ENCODE measurements at places on chromosomes 2 and 18.

DNA sequence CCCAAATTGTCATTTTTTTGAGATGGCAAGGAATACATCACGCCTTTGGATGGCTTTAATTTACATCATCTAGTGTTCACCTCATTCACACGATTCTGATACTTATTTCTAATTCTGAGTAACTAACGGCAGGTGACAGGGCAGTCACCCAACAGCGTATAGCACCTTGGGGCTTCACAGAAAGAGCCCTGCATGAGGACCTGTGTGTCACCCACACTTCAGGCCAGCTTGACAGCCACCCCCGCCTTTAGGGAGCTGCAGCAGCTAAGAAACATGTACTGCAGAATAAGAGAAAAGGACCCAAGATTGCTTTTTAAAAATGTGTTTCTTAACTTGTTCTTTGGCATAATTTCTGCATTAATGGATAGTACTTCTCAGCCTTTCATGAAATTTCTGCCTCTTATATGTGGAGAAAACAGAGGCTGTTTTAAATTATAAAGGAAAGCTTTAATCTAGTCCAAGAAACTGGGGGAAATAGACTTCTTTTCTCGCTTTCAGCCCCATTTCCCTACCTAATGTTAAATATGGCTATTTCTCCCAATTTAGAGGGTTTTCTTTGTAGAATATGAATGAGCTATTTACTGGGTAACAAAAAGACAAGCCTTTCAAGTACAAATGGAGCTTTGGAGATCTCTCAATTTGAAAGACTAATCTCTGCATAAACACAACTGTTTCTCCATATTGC lies 245.1 kb downstream of the LDLRAD4 start:
- DNase-seq: no peak

DNA sequence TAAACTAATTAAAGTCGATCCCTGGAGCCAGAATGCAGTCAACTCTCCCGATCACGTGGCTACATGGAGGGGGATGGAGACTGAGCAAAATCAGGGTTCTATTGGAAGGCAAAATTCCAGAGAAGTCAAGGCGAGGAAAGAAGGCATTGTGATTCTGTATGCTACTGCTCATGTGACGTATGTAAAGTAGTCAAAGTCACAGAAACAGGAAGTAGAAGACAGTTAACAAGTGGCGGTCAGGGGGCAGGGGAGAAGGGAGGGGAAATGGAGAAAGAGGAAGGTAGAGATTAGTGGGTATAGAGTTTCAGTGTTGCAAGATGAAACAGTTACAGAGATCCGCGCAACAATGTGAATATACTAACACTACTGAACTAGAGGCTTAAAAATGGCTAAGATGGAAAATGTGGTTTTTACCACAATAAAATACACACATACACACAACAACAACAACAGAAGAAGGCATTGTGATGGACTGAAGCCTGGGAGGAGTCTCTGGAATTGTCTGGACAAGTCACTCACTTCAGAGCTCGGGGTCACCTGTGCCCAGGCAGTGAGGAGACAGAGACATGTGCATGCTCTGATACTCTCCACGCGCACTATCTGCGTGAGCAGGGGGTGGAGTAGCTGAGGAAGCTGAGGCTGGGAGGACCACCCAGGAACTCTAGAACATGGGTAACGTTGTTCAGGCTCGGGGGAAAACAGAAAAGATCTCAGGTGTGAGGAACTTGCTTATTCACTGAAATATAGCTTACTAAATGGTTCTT lies 89.9 kb upstream of the CDCA7 start:
- DNase-seq: no peak

GRCh38 chr2:68412127-68412819 lies 47.2 kb downstream of the PLEK start:
- no peak for DNase-seq

GRCh38 chr18:36012891-36013290 lies 40.4 kb downstream of the RMP24 start:
- DNase-seq: no peak

DNA sequence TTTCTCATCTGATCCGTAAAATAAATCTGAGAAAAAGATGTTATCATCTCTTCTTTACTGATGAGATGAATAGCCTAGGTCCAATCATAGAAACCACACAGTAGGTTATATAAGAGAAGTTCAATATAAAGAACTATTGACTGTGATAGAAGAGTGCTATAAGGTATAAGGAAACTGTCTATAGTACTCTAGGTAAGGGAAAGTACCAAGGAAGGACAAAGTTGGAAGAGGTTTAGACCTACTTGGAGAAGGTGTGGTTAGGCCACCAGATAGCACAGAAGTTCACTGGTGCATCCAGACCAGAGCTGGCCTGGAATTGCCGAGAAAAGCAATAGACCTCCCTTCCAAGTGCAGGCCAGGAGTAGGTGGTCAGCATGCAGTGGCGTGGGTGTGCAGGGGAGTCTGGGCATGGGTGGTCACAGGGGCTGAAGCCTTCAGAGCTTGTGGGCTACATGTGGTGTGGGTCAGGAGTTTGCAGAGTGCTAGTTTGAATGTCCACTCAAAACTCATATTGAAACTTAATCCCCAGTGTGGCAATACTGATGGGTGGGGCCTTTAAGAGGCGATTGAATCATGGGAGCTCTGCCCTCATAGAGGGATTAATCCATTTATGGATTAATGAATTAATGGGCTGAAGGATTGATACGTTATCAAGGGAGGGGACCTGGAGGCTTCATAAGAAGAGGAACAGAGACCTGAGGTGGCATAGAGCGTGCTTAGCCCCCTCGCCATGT lies 86.3 kb downstream of the ALPK2 start:
- no peak for DNase-seq

GRCh38 chr2:218021536-218022071 lies 18.8 kb upstream of the TNS1 start:
- no peak for DNase-seq

- no peak for DNase-seq
These were observed 99.6 kb upstream of the ASB18 start for GRCh38 chr2:236363711-236364277.

- DNase-seq: no peak
These were observed 106.1 kb downstream of the IRS1 start for GRCh38 chr2:226693521-226693920.

GRCh38 chr2:170524828-170525565 lies 190.1 kb upstream of the SP5 start:
- no peak for DNase-seq

- no peak for DNase-seq
These were observed 161.3 kb downstream of the RTP5 start for GRCh38 chr2:242030858-242031257.

- DNase-seq: no peak
These were observed 125.2 kb upstream of the GAREM1 start for GRCh38 chr18:32595832-32596231.

- no peak for DNase-seq
These were observed 402.4 kb downstream of the SATB2 start for GRCh38 chr2:199055336-199055735.

DNA sequence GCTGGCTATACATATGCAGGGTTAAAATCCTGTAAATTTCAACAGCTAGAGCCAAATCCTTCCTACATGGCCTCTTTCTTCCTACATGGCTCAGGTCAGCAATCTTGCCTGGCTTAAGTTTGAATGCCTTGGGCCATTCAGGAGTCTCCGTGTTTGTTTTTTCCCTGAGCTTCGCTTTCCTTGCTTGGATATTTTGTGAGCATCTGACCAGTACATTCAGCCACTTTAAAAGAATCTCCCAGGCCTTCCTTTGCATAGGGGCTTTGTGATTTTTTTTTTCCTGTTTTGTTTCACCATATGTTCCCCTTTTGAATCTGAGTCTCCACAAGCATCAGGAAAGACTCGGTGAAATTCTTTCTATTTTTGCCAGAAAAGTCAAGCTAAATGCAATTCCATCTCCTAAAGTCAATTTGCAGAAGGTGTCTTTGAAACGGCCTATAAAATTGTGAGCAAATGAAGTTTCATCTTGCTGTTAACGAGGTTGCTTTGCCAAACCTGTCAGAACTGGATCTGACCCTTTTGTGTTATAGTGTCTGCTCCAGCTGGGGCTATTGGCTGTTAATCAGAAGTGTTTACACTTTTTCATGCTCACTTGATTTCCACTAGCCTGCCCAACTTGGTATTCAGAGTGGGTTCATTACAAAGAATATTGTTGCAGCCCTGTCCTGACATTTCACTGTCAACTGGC lies 256.9 kb downstream of the DCC start:
- no peak for DNase-seq

DNA sequence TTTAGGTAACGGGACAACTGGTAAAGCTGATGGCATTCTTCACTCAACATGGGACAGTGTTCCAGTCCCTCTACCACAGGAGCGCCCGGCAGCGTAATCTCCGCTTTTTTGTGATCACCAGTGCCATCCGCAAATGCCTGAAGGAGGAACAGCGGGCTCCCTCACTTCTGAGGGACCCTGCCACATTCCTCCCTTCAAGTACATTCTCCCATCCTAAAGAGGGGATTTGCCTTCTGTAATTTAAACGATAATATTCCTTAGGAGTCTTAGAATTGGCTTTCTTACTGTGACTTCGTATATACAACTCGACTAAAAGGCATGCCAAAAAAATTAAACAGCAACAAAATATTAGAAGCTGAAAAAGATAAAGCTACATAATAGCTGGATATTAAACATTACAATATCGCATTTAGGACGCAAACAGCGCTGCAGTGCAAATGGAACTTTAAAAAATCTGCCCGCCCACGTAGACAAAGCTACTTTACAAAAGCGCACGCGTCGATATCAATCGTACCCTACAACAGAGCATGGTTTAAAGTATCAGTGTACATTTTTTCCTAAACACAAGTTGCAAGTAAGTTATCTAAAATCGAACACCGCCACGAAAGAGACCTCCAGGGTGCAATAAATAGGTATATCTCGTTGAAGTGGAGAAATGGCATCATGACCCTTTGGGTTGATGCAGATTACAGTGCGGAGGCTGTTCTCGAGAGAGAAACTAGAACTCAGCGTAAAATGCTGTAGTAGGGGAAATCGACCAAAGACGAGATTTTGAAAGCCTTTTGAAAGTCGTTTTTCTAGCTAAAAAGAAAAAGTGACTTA lies 2.3 kb upstream of the VSNL1 start:
- DNase-seq: no peak

- no peak for DNase-seq
These were observed 3.2 kb downstream of the TBC1D8 start for GRCh38 chr2:101147971-101148370.

DNA sequence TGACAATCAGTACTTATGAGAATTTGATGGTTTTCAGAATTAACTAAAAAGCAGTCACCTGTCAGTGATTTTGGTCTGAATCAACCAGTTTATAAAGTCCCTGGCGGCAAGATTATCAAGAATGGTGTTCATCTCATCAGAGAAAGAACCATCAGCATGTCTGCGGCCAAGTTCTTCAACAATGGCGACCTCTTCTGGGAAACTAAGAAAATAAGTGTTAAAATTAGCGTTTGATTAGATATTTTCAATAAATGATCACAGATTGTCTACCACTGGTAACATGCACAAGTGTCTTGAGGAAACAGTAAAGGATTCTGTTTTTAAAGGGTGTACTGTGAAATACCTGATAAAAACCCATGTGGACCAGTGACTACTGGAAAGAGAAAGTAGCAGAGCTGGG lies 8.1 kb downstream of the GCG start:
- DNase-seq: no peak

DNA sequence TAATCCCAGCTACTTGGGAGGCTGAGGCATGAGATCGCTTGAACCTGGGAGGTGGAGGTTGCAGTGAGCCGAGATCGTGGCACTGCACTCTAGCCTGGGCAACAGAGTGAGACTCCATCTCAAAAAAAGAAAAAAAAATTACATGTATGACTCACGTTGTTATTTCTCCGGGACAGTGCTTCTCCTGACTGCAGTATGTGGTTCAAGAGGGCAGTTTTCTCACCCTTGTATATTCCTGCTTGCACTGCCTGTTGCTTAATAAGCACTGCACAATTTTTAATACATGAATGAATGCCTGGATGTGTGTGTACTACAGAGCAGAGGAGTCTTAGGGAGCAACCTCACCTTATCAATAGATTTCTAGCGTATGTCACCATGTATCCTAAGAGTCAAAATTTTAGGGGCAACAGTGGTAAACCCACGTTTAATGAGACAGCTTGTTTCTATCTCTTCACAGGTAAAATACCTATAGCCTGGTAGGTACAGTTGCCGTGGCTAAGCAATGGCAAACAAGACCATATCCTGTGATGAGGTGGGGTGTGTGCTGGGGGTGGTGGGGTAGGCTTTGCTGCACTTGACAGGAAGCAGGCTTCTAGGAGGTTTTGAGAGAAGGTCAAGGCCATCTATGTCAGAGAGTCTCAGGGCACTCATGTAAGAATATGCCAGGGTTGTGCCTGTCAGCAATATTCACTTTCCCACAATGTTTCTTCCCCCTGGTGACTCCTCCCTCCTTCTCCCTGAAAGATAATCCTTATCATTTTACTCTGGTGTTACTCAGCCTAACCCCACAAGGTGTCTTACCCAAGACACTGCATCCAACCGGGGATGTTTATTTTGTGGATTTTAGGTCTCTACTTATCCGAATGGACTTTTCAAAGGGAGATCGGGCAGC lies 36.9 kb upstream of the MEX3C start:
- DNase-seq: no peak

- no peak for DNase-seq
These were observed 17.4 kb downstream of the NTSR2 start for GRCh38 chr2:11652553-11652952.

DNA sequence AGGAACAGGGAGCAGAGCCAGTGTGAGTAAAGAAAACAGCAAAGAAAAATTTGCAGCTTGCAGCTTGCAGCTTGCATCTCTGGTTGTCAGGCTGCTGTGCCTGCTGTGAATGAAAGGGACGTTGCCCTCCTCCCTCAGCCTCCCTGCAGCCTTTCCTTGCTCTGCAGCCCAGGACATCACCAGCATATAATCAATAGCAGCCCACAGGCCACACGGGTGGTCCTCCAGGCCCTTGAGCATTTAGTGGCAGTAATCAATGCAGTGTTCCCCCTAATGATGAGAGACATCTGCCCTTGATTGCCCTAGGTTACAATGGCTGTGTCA lies 122.2 kb upstream of the TACR1 start:
- no peak for DNase-seq

DNA sequence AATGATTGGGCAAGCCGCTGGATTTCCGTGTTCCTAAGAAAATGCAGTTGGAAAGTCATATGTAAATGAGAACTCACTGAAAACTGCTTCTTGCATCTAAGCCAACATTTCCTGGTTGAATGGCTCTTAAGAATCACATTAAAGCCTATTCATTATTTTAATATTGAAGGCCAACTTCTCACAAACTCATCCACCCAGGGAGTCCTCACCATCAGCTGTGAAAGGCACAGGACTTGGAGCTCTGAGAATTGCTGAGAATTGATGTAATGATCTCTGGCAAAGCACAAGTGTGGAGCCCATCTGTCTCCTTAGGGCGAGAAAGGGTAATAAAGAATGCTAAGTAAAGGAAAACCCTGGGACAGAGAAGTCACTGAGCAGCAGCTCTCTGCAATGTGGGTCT lies 55.9 kb upstream of the APCDD1 start:
- DNase-seq: no peak

DNA sequence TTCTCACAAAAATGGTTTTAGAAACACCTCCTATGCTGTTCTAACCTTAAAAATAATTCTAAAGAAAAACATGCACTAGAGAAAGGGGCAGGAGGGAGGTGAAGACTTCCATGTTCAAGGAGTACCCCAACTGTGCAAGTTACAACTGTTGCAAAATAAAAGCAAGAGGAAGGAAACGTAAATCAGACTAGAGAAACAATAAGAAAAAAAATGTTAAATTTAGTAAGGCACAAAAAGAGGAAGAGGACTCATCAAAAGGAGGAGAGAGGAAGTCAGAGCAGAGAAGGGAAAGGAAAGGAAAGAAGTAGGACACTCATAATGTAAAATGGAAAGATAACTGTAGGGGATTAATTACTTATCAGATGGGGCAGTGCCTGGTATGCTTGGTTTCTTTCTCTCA lies 34.1 kb downstream of the RAPH1 start:
- DNase-seq: no peak

Measured in effector CD4-positive, alpha-beta T cell (primary cell).